ENCODE measurements at places on chromosomes 7 and 10.

GRCh38 chr7:137975221-137975620 is 26.7 kb downstream of the CREB3L2 start:
- no peak for DNase-seq

GRCh38 chr10:33120700-33121099 is 162.7 kb upstream of the ITGB1 start:
- no peak for DNase-seq

DNA sequence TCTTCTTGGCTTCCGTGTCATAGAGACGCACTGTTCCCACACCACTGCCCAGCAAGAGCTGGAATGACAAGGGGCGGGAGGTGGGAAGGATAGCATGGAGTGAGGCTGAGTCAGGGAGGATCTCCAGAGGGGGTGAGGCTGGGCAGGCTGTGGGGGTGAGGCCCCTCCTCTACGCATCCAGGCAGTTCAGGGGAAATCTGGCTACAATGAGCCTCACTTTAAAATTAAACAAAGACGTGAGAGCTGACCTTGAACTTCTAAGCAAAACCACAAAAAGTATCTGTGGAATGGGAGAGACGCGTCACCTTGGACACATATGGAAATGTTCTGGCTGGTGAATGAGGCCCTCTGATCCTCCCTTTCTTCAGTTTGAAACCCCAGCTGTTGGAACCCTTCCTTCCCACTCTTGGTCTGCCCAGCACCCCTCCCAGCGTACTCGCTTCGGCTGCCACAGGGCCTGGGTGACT is 17.7 kb downstream of the WDR91 start:
- no peak for DNase-seq

- DNase-seq: no peak
Observed at GRCh38 chr10:130715686-130716670, 579.8 kb downstream of the GLRX3 start.

DNA sequence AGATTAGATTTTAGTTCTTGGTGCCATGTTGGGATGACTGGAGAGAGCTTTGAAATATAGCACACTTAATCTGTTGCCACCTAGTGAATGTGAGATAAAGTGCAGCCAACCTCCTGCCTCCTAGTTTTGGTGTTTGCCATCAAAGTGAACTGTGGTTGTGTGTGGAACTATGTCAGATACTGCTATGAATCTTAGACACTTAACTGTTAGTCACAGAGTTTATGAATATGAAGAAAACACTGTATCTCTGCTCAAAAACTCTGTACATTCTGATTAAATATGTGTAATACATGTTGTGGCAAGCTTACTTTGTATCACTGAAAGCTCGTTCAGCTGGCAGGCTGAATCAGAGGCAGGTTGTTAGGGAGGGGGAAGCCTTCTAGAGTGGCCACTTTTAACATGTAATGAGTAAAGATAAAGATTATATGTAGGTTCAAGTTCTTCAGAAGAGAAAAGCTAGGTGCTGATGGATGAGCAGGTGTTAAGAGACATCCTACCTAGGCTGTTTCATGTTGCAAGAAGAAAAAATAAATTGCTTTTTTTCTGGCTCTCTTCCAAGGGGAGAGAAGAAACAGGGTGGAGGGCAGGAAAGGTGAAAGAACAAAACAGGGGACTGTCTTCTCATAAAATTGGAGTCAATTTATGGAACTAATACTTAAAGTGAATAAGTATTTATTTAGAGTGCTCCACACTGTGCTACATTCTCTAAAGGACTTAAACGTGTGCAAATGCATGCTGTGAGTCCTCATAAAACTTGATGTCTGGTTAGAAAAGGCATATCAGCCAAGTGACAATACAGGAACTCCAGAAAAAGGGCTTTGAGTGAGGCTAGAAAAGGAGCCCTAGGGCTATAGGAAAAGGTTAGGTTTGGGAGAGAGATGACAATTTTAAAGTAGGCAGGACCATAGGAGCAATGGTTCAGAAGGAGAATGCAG is 14.1 kb upstream of the LAMB1 start:
- DNase-seq: no peak

DNA sequence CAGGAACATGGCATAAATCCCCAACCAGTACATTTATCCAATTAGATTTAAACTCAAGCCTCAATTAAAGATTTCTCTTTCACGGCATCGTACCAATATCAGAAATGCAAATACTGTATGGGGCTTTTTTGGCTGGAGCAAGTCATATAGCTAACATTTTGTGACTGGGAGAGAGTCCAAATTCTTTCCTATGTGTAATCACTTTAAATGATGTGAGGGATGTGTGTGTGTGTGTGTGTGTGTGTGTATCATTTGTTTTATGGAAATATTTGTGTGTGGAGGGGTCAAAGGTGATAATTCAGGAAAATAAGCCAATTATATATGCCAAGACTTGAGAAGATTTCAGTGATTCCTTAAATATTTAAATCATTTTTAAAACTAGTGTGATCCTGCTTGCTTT is 196.6 kb downstream of the TRIL start:
- DNase-seq: no peak

All from stimulated activated CD8-positive, alpha-beta memory T cell treated with anti-CD3 and anti-CD28 coated beads, Interleukin-4, amount 100 ng/mL, for 48 hours (primary cell).